ENCODE measurements at places on chromosomes 1 and 21. TPM values are rescaled to one million over a fixed set of nuclear protein-coding genes. Genes with fewer than 3 reads are reported as not detected.

The UBIAD1 gene
- 17.9 TPM for total RNA-seq

GRCh38 chr1:37699147-37699546 is 6.8 kb downstream of the CDCA8 start:
- H3K4me1 ChIP-seq: no peaks in the 10 kb centered on the region
- H3K27me3 ChIP-seq: no peaks in the 10 kb centered on the region
- H3K36me3 ChIP-seq: peaks cover 3% of the 10 kb centered on the region
- H3K4me3 ChIP-seq: no peak overlapping the region
- no peak overlapping the region for H3K27ac ChIP-seq

GRCh38 chr1:172540635-172541034 is 7.7 kb downstream of the SUCO start:
- H3K4me1 ChIP-seq: no peaks in the 10 kb centered on the region
- no peak for DNase-seq
- no peaks in the 10 kb centered on the region for H3K27me3 ChIP-seq
- no peaks in the 10 kb centered on the region for H3K36me3 ChIP-seq
- H3K4me3 ChIP-seq: no peak overlapping the region

GRCh38 chr1:159207080-159207479 is 2.4 kb downstream of the ACKR1 start:
- H3K36me3 ChIP-seq: no peaks in the 10 kb centered on the region
- H3K4me1 ChIP-seq: no peaks in the 10 kb centered on the region
- H3K4me3 ChIP-seq: no peak overlapping the region
